ENCODE measurements at places on chromosomes 6 and 20. TPM values are rescaled to one million over a fixed set of nuclear protein-coding genes. Genes with fewer than 3 reads are reported as not detected.

The ASIP gene
- total RNA-seq, result 0.96 TPM

The SLC17A5 gene
- 35.1 TPM for total RNA-seq

The MCHR2 gene
- total RNA-seq, result not detected

DNA sequence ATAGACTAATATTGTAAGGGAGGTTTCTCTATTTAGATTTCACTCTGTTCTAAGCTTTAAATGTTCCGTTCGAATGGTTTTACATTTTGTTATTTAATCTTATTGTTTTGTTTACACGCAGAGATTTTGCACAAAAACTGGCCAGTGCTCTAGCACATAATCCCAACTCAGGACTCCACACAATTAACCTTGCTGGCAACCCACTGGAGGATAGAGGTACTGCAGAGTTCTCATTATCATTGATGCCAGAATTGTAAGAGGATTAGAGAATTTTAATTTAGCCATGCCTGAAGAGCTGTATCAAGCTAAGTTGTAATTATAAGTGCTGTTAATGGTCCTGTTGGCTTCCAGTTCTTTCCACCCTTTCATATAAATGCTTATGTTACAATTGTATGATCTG, 179.7 kb upstream of the SCGN start:
- DNase-seq, result no peak

GRCh38 chr20:51826372-51826771, 24.1 kb upstream of the SALL4 start:
- DNase-seq, result no peak

DNA sequence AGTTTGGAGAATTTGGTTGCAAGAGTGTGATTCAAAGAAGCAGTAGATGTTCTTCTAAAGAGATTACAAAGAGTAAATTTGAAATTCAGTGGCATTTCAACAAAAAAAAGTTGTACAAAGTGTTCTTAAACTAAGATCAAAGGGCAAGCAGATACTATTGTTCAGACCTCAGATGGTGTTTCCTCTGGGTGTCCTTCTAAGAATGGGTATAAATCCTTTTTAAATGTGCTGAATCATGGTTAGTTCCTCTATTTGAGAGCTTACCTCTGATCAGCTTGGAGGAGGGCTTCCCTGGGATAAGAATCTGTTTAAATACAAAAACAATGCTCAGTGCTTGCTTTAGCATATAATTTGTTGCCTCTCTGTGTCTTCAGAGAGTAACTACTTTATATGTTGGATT, 6.3 kb downstream of the BMP6 start:
- DNase-seq, result no peak
